ENCODE measurements at places on chromosomes 7 and 10.

- no peak overlapping the region for H3K27ac ChIP-seq
- H3K36me3 ChIP-seq, result no peaks in the 10 kb centered on the region
- no peaks in the 10 kb centered on the region for H3K27me3 ChIP-seq
- peaks cover 31% of the 10 kb centered on the region for H3K4me1 ChIP-seq
Measured at GRCh38 chr7:26490640-26491624, 199.3 kb downstream of the SNX10 start.

DNA sequence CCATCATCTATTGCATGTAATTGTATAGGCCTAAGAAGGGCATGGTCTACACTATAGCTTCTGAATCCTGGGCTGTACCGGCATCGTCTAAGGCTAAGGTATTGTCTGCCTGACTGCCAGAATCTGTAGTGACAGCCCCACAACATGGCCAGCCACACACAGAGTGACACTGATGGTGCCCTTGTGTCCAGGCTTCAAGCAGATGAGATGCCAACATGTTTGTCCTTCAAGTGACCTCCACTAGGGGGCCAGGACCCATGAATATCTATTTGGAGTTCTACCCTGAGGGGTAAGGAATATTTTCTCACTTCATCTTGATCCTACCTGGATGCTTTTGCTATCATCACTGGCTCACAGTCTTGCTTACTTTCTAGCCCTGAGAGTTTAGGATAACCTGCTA lies 1.5 kb downstream of the CYP3A7 start:
- peaks cover 50% of the 10 kb centered on the region for H3K4me1 ChIP-seq
- no peak for DNase-seq
- no peaks in the 10 kb centered on the region for H3K27me3 ChIP-seq
- H3K4me3 ChIP-seq, result no peak overlapping the region

- H3K27ac ChIP-seq, result no peak overlapping the region
- H3K27me3 ChIP-seq, result no peaks in the 10 kb centered on the region
- no peak for DNase-seq
- H3K4me3 ChIP-seq, result no peak overlapping the region
- H3K36me3 ChIP-seq, result peaks cover 20% of the 10 kb centered on the region
- H3K4me1 ChIP-seq, result no peaks in the 10 kb centered on the region
Measured at GRCh38 chr10:95604630-95605029, 43.5 kb upstream of the SORBS1 start.

- no peaks in the 10 kb centered on the region for H3K27me3 ChIP-seq
- H3K4me1 ChIP-seq, result peaks cover 21% of the 10 kb centered on the region
- no peak overlapping the region for H3K4me3 ChIP-seq
- no peak overlapping the region for H3K27ac ChIP-seq
Measured at GRCh38 chr7:2621948-2622640, 9.7 kb upstream of the TTYH3 start.

DNA sequence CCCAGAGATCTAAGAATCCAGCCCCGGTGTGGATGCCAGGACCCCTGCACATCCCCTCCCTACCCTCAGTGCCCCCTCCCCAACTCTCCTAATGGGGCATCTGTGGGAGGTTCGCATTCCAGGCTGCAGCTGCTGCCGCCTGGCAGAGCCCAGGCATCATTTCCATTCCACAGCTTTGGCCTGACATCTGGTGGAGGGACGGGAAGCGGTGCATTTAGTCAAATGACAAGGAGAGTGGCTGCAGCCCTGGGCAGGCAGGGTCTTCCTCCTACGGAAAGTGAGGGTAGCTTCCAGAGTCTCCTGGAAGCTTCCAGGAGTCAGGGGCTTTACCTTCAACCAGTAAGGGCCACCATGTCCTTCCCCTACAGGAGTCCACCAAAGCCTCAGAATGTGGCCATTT lies 30.8 kb downstream of the PRLHR start:
- H3K4me3 ChIP-seq, result no peak overlapping the region
- H3K27me3 ChIP-seq, result no peaks in the 10 kb centered on the region
- peaks cover 10% of the 10 kb centered on the region for H3K4me1 ChIP-seq
- DNase-seq, result no peak
- H3K27ac ChIP-seq, result no peak overlapping the region

DNA sequence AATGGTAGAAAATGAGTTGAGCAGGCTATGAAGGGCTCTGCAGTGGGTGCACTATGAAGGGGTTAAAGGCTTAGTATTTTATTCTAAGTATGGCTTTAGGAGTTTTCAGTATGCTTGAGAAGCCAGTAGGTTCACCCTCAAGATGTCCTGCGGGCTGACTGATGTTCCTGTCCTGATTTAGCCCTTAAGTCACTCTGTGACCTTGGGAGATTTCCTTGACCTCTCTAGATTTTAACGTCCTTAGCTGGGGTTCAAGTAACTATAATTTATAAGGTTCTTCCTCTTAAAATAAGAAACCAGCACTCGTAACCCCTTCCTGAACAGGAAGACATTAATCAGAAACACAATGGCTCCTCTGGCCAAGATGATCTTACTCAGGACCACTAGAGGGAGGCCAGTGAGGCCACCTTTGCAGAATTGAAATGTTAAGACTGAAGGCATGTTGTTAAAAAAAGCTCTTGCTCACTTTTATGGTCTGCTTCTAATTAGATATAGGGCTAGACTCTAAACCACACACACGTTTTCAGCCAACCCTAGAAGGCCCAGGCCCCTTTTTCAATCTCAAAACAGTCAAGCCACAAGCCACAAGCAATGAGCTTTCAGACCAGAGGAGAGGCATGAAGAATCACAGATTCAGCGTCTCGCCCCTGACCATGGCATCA lies 41.9 kb downstream of the CDK1 start:
- no peaks in the 10 kb centered on the region for H3K36me3 ChIP-seq
- no peak for DNase-seq
- H3K27me3 ChIP-seq, result no peaks in the 10 kb centered on the region
- H3K4me1 ChIP-seq, result peaks cover 3% of the 10 kb centered on the region

GRCh38 chr7:2477447-2478398 lies 1.5 kb upstream of the GRIFIN start:
- H3K36me3 ChIP-seq, result no peaks in the 10 kb centered on the region
- H3K27ac ChIP-seq, result no peak overlapping the region
- H3K27me3 ChIP-seq, result no peaks in the 10 kb centered on the region
- H3K4me1 ChIP-seq, result peaks cover 21% of the 10 kb centered on the region
- H3K4me3 ChIP-seq, result no peak overlapping the region
